ENCODE measurements at places on chromosomes 4 and X.

GRCh38 chrX:71637253-71637618 is 18.9 kb upstream of the CXCR3 start:
- no peak for DNase-seq

GRCh38 chr4:82501154-82501442 is 60.7 kb downstream of the TMEM150C start:
- no peak for DNase-seq

DNA sequence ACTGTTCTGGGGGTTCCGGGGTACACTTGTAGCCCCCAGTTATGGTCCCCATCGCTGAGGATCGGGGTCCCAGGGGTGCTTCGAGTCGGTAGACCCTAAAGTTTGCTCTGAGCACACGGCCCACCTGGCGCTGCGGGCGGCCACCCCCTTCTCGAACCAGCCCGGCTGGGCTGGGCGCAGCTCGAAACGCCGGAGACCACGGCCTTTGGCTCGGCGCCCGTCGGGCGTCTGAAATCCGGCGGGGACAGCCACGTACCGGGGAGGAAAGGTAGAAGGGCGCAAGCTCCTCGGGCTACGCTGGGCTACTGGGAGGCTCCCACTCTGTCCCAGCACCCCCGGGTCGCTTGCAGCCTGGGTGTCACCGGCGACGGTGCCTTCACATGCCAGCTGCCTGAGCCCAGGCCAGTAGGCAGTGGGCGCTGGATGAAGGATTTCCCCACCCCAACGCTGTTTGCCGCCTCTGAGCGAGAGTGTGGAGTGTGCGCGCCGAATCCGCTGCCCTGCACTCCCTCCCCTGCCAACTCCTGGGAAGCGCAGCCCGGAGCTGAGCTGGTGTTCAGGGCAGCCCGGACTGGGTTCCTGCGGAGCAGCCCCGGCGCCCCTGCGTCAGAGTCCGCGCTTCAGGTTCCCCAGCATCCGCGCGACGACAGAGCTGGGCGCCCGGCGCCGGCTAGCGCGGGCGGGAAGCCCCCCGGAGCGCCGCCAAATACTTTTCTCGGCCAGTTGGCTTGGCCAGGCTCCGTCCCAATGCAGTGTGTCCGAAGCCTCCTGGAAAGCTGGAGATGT is 637 bp downstream of the MAMLD1 start:
- no peak for DNase-seq

DNA sequence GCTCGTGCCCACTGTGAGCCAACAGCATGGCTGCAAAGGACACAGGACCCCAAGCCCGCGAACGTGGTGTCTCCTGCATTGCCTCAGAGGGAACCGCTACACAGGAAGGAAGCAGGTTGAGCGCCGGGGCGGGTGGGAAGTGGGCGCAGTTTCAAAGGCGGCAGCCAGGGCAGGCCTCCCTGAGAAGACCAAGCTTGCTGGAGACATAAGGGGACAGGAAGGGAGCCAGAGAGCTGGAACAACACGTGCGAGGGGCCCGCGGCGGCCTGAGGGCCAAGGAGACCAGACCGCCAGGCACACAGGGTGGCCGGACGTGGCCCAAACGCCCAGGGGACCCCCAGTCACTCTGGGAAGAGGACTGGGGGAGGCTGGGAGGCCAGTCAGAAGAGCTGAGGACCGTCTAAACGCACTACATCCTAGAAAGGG is 32.0 kb downstream of the CTBP1 start:
- no peak for DNase-seq

DNA sequence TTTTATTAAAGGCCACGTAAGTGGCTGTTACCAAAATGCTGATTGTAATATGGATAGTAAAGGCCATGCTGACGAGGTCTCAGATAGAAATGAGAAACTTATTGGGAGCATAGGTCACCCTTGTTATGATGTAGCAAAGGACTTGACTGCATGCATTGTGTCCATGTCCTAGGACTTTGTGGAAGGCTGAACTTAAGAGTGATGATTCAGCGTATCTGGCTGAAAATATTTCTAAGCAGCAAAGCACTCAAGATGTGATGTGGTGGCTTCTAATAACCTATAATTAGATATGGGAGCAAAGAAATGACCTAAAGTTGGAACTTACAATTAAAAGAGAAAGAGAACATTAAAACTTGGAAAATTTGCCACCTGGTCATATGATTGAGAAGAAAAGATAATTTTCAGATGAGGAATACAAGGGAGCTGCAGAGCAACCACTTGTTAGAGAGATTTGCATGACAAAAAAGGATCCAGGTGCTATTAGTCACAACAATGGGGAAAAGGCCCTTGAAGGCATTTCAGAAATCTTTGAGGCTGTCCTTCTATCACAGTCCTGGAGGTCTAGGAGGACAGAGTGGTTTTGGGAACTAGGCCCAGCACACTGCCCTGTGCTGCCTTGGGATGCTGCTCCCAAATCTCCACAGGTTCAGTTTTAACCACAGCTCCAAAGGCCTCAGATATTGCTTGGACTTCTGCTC is 793.7 kb upstream of the LCORL start:
- DNase-seq = no peak

DNA sequence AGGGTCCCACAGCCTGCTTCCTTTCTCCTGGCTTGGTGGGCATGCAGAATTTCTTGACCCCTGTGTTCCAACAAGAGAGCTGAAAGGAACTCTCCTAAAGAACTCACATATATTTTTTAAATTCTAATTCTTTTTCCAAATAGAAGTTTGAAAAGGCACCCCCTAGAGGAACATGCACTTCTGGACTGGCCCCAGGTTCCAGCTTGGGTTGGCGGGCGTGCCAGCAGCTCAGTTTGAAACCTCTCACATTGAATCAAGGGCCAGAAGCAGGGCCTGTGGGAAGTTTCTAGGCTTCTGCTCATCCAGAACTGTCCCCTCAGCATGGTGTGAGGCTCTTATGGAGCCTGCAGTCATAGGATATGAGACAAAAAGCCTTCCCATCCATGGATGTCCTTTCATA is 132.6 kb downstream of the ATG4A start:
- DNase-seq = no peak

GRCh38 chrX:106401965-106402559 is 209.7 kb upstream of the RADX start:
- DNase-seq = no peak

DNA sequence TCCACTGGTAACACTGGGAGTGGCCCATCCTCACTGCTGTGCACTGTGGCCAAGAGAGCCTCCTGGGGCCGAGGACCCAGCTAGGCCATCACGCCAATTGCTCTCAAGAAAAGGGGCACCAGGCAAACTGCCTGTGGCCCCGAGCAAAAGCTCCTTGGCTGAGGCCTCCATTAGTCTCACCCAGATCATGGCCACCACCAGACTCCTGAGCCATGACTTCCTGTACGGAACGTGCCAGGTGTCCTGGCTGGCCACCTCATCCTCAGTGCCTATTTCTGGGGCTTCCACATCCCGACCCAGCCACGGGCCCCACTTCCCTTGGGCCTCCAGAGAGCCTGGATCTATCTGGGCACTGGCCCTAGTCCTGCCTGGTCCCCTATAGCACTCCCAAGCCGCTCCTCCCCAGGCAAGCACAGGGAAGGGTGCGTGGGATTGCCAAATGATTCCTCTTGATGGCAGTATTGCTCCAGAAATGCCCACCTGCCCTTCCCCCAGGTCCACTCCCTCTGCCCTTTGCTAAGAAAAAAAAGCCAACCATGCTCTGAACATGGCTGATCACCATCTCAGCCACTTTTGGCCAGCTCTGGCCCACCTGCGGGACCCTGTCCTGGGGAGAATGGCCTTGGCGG is 212.6 kb upstream of the AGTR2 start:
- peak; percentile 40 for DNase-seq

DNA sequence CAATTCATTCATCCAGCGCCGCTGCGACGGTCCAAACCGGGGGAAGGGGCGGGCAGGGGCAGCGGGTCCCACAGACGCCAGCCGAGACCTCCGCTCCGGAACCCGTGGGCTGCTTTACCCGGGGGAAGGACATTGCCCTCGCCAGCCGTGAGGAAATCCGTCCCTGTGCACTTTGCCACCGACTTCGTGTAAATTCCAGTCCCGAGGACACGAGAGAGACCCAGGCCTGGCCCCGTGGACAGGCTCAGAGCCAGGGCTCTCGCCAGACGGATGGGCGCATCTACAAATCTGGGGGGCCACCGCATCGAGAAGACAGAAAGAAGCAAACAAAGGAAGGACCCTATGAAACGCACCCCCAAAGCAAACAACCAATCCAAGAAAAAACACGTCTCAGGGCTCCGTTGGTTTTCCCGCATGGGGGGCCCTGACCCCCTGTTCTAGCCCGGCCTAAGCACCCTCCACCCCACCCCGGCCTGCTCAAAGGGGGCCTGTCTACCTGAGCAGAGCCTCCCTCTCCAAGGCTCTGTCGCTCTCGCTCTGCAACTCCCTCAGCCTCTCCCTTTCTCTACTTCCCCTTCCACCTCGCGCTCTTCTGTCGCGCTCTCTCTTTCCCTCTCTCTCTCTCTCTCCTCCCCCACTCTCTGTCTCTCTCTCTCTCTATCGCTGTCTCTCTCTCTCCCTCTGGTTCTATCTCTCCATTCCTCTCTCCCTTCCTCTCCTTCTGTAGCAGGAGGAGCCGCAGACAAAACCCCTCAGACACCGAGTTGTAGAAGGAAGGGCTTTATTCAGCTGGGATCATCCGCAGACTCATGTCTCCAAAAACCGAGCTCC is 11.3 kb downstream of the FRG2 start:
- no peak for DNase-seq

- DNase-seq = no peak
These were observed 97.8 kb downstream of the DOCK11 start for GRCh38 chrX:118593407-118593806.

- no peak for DNase-seq
These were observed 33.2 kb downstream of the TRIML2 start for GRCh38 chr4:188076169-188076568.

- DNase-seq = peak; percentile 41
These were observed 6.0 kb downstream of the HMGN5 start for GRCh38 chrX:81195712-81196111.

GRCh38 chrX:154827194-154828015 is 7.1 kb downstream of the SMIM9 start:
- DNase-seq = no peak

GRCh38 chr4:2290488-2290887 is 28.6 kb upstream of the MXD4 start:
- peak; percentile 7 for DNase-seq

GRCh38 chrX:21806691-21807090 is 32.7 kb upstream of the MBTPS2 start:
- no peak for DNase-seq

DNA sequence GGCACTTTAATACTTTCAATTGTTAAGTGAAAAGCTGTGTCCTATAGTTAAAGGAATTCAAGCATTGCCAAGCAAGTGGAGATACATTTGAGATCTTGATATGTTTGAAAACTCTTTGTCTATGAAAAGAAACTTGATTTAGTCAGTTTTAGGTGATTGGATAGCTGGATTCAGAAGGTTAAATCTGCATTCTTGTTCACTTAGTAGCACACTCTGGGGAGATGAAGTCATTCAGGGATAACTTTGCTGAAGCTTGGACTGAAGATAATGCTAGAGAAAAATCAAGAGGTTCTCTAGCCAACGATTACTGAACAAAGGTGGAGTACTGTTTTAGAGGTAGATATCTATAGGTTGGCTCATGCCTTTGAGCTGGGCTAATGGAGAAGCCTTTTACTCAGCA is 90.6 kb downstream of the DCAF8L2 start:
- no peak for DNase-seq

GRCh38 chrX:38086451-38087215 is 80.3 kb downstream of the SYTL5 start:
- DNase-seq = no peak

DNA sequence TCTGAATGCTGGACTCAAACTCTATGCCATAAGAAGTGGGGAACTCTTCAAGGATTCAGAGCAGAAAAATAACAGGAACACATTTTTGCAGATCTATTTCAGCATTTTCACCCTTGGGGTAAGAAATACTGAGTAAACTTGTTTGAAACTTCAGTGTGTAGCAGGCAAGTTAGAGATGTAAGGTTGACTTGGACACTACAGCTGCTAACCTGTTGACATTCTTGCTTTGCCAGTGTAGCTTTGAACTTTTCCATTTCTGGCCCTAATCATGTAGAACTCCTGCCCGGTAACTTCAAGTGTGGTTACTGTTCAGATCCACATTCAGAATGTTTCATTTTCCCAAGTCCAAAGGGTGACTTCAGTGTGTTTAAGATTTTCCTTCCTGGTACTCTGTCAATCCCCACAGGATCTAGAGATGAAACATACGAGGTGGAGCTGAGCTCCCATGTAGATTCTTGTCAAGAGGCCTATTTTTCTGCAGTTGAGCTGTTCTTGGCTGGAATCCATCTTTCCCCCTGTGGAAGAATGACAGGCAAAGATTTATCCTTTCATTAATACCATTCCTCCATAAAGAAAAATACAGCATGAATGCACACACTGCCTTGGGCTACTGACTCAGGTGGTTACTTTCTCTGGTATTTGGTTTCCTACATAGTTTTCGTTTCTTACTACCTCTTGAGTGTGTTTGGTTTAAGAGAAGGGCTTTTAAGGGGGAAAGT is 34.1 kb downstream of the FHDC1 start:
- no peak for DNase-seq

DNA sequence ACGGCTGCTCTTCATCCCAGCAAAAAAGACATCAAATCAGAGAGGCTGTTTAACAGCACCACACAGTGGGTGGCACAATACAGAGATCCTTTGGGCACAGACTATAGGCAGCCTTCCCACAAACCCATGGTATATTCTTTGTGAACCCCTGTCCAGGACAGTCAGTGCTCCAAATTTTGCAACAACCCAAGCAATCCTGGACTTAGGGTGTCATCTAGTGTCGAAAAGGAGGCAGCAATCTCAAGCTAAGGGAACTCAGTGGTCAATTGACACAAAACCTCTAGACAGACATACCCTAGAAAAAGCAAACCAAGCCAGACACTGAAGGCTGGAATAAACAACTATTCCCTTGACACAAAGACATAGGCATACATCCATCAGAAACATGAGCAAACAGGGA is 137.4 kb downstream of the BMP15 start:
- DNase-seq = no peak

- no peak for DNase-seq
These were observed 130.5 kb upstream of the SMAD1 start for GRCh38 chr4:145351162-145351561.

DNA sequence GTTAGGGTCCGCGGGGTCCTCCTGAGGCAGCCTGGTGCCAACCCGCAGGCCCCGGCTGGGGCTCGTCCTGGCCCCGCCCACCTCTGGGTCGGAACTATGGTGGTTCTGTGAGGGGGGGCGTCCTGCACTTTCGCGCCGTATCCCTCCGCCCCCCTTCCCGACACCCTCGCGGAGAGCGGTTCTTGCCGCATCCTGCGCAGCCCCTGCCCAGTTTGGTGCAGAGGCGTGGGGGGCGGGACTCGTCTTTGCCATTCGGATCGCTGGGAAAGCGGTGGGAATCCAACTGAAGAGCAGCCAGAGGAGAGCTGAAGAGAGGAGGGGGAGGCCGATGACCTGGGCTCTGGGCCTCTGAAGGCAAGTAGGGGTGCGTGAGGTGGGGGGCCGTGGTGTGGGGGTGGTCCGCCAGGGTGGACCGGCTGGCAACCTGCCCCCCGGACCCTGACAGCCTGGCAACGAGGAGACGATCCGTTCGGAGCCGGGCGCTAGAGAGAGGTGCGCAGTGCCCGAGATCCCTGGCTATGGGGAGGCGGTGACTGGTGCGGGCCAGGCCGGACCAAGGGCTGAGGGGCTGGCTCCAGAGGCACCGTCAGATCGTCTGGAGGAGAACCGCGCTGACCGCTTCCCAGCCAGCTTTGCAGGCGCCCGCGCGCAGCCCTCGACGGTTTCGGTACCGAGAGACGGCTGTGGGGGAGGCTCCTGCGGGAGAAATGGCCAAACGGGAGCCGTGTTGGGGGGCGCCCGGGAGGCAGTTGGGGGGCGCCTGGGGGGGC is at the start of gene GPRASP1:
TSS of gene GPRASP1 (plus strand) at position 242 of the 770 bp plus-strand sequence. CDS start 2,431 bp downstream, outside the sequence.
- peak; percentile 25 for DNase-seq

All from BE2C (cell line).